Fibroblast of skin of back (primary cell): ENCODE measurements at places on chromosomes 5 and 9.

- DNase-seq: no peak
Measured at GRCh38 chr5:58299256-58299655, 160.6 kb downstream of the PLK2 start.

- peak; percentile 29 for DNase-seq
Measured at GRCh38 chr5:97601651-97602050, 418.6 kb upstream of the RIOK2 start.

DNA sequence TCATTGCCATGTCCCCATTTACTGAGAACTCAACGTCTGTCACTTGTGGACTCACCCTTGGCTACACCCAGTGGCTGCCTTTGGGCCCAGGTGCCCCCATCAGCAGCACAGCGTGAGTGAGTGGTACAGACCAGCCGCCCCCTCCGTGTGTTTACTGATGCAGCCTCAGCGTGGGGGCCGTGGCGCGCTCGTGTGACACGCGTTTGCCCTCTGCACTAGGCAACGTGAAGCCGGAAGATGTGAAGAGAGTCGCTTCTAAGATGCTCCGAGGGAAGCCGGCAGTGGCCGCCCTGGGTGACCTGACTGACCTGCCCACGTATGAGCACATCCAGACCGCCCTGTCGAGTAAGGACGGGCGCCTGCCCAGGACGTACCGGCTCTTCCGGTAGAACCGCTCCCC, 12.4 kb downstream of the PMPCA start:
- no peak for DNase-seq

GRCh38 chr9:34125681-34126206, 754 bp downstream of the DCAF12 start:
- peak; percentile 31 for DNase-seq

- DNase-seq: peak; percentile 33
Measured at GRCh38 chr9:114662081-114662989, 4.7 kb upstream of the TEX53 start.

GRCh38 chr5:77129391-77129990, 42.4 kb upstream of the ZBED3 start:
- DNase-seq: peak; percentile 21

DNA sequence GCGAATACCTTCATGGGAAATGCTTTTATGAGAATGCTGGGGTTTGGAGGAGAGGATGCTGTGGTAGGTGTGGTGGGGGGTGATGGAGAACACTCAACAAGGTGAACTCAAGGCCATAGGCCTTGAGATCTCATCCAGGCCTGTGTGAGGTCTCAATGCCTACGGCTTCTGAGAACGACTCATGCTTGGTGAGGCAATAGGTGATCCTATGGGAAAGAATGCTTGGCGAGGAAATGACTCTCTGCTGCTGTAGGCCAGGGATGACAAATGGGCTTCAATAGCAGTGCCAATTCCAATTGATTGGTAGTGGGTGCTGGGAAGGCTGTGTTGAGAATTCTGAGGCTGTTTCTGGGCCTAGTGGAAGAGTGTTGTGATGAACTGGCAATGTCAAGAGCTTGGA, 280.2 kb upstream of the CLINT1 start:
- peak; percentile 82 for DNase-seq

GRCh38 chr9:136399176-136400037, 563 bp downstream of the SNAPC4 start:
- DNase-seq: no peak

GRCh38 chr5:121870489-121870888, 18.8 kb downstream of the FTMT start:
- peak; percentile 9 for DNase-seq

DNA sequence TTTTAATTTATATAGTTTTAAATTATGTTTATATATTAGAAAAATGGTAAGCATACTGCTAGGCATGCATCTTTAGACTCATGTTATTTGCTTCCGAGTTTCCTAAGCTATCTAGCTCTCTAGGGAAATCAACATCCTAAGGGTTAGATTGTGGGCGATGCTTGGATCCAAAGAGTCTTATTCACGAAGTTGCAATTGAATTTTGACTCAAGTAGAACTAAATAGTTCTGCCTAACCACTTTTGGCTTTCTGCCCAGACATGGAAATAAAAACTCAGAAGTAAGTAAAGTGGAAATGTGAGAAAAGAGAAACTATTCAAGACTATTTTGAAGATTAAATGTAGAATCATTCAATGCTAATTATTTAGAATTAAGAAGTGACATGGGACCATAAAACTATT, 440.4 kb downstream of the CDH18 start:
- peak; percentile 56 for DNase-seq

DNA sequence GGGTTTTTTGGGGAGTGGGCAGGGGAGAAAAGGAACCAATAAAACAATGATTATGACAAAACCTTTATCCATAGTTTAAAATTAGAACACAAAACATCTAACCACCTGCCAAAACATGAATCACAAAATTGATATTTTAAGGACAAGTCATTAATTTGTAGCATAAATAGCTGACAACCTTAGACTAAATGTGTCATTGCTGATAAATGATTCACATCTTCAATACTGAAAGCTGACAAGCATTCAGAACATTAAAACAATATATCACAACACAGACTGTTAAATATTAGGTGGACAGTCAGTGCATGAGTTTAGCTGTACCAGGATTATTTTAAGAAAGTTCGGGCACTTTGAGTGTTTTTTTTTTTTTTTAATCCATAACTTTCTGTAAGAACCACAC, 71.5 kb downstream of the NR3C1 start:
- no peak for DNase-seq

- DNase-seq: no peak
Measured at GRCh38 chr5:73969195-73970036, 343.4 kb downstream of the ARHGEF28 start.

GRCh38 chr5:171506951-171507350, 87.5 kb downstream of the FGF18 start:
- no peak for DNase-seq
